ENCODE measurements at places on chromosomes 7 and 10. TPM values are rescaled to one million over a fixed set of nuclear protein-coding genes. Genes with fewer than 3 reads are reported as not detected.

The SEMA3C gene
- total RNA-seq = 61.6 TPM

The ASAH2 gene
- 7.3 TPM for total RNA-seq

The CALML5 gene
- not detected for total RNA-seq

The ZNF716 gene
- total RNA-seq = not detected

The KLF14 gene
- not detected for total RNA-seq

The RAB19 gene
- not detected for total RNA-seq

Data from cardiac atrium fibroblast (primary cell).